ENCODE measurements at places on chromosomes 11 and 22.
A peak's percentile ranks its signal among the peaks of the same experiment; 100 is the strongest.

- peak; percentile 62 for DNase-seq
Observed at GRCh38 chr22:37498289-37498909, 12.2 kb upstream of the MFNG start.

- DNase-seq: no peak
Observed at GRCh38 chr11:9662273-9662672, 1.6 kb upstream of the SWAP70 start.

GRCh38 chr11:44906649-44907048 is 44.0 kb downstream of the TP53I11 start:
- no peak for DNase-seq

- DNase-seq: no peak
Observed at GRCh38 chr11:117395476-117395875, 67.8 kb downstream of the CEP164 start.

DNA sequence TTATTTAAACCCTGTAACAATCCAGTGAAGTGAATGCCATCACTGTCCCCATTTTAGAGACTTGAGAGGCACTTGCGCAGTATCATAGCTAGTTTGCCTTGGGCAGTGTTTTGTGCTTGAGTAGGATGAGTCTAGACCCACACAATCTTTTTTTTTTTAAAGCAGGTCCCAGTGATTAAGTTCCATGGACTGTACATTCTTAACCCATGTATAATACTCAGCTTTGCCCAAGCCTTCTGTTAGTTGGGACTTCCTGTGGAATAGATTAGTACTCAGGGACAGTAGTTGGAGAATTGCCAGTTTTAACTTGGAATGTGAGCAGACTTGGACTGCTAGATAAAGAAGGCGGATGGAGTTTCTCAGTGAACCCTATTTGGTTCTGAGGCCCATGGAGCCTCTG is 108.6 kb upstream of the RASSF10 start:
- DNase-seq: no peak

- no peak for DNase-seq
Observed at GRCh38 chr11:111878385-111878848, 548 bp downstream of the FDXACB1 start.

- no peak for DNase-seq
Observed at GRCh38 chr11:75982309-75982708, 167.3 kb downstream of the UVRAG start.

- DNase-seq: no peak
Observed at GRCh38 chr11:98766903-98767302, 253.8 kb upstream of the CNTN5 start.

- DNase-seq: no peak
Observed at GRCh38 chr11:95248666-95249467, 17.9 kb upstream of the SESN3 start.

GRCh38 chr11:47869544-47870393 is 21.6 kb upstream of the NUP160 start:
- no peak for DNase-seq

DNA sequence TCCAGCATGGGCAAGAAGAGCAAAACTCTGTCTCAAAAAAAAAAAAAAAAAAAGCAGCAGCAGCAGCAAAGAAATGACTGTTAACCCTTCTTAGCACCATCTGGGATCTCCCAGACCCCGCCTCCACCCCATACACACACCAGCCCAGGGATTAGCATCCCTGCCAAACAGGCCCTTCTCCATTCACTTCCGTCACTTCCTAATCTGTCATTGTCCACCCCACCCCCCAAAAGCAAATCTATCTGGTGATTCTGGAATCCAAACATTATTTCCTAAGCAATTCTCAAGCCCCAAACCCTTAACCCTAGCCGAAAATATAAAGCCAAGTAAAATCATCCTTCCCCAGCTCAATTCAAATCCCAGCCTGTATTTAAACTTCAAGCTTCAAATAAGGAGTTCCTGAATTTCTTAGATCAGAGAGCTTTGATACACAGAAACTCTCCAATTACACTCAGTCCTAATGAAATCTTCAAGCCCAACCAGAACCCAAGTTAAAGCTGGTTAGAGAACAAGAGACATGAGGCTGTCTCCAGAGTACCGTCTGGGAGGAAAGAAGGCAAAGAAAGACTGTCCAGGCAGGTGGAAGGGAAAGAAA is 6.0 kb upstream of the AHNAK start:
- DNase-seq: peak; percentile 33

- no peak for DNase-seq
Observed at GRCh38 chr11:112785719-112786118, 175.5 kb upstream of the NCAM1 start.

GRCh38 chr11:126414615-126415014 is 59.1 kb downstream of the ST3GAL4 start:
- no peak for DNase-seq

- no peak for DNase-seq
Observed at GRCh38 chr22:38638728-38639127, 17.5 kb downstream of the FAM227A start.

DNA sequence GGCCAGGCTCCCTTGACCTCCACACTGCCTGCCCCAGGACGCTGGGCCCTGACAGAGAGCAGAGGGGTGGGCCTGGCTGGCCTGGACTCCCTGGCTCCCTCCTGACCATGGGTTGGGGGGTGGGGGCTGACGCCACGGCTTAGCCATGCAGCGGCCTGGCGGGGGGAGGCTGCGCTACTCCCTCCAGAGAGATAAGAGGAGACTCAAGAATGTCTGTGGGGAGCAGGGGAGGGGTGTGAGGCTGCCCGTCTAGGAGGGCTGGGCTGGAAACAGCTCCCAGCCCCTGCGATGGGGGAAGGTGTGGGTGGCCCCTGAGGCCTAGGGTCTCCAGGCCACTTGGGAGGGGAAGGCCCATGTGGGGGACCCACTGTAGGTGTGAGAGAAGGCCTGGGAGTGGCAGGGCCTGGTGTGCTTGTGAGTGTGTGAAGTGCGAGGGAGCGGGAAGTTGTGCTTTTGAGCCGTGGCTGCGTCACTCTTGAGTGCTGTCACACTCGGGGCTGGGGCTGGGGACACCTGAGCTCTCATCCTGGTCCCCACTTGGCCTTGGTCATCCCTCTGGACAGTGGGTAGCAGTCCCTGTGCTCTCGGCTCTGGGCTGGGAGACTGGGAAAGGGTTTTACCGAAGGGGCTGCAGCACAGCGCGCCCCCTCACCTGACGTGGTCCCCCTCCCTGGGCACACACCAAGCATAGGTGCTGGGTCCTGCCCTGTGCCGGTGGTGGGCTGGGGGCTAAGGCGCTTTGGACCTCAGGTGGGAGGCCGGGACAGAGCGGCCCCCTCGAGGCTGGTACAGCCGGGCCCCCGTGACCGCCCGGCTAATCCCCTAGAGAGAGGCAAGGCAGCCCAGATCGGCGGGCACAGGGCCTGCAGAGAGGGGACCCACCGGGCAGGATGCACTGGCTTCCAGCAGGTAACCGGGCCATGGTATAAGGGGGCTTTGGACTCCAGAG is 2.4 kb downstream of the MYRF start:
- no peak for DNase-seq

DNA sequence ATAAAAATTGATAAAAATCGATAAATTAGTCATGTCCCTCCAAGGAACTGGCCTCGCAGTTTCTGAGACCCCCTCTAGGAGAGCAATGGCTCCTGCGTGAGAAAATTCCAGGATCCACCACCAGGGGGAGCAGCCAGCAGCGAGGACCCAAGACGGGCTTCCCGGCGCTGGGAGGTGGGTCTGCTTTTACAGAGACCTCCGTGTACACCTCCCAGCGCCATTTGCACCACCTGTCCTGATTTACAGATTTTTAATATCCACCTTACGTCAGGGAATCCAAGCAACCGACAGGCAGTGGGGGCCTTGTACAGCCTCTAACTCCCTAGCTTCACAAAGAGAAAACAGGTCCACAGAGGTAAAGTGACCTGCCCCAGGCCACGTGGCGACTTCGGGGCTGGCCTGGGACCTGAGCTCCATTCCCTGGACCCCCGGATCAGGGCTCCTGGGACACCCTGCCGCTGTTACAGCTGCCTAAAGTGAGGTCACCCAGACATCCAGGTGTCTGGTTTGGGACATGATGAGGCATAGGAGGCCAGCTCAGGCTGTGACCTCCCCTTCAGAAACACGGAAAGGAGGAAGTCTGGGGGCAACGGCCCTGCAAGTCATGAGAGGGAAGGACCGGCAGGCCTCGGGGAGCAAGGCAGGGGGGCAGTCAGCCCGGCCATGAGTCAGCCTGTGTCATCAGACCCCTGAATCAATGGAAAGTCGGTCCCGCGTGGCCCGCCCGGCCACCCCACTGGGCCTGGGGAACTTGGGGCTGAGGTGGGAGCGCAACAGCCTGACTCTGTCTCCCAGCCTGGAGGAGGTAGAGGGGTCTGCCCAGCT is 3.5 kb downstream of the OSM start:
- peak; percentile 86 for DNase-seq

DNA sequence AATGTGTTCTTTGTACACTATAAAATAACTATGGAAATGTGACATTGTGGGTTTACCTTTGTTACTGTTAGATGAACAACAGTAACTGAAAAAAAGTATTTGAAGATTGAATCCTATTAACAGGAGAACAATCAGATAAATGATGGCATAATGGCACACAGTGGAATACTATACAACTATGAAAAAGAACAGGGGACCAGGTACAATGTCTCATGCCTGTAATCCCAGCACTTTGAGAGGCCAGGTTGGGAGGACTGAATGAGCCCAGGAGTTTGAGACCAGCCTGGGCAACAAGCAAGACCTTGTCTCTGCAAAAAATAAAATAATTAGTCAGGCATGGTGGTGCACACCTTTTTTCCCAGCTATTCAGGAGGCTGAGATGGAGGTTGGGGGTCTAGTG is 14.4 kb upstream of the OSBP start:
- no peak for DNase-seq

- DNase-seq: no peak
Observed at GRCh38 chr11:128759597-128759996, 65.7 kb downstream of the FLI1 start.

DNA sequence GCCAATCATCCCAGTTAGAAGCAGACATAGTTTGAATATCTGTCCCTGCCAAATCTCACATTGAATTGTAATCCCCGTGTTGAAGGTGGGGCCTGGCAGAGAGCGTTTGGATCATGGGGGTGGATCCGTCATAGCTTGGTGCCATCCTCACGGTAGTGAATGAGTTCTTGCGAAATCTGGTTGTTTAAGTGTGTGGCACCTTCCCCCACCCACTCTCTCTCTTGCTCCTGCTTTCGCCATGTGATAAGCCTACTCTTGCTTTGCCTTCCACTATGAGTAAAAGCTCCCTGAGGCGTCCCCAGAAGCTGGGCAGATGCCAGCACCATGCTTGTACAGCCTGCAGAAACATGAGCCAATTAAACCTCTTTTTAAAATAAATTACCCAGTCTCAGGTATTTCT is 5.0 kb upstream of the CCDC81 start:
- no peak for DNase-seq

GRCh38 chr11:78208257-78209165 is 19.8 kb downstream of the USP35 start:
- no peak for DNase-seq

DNA sequence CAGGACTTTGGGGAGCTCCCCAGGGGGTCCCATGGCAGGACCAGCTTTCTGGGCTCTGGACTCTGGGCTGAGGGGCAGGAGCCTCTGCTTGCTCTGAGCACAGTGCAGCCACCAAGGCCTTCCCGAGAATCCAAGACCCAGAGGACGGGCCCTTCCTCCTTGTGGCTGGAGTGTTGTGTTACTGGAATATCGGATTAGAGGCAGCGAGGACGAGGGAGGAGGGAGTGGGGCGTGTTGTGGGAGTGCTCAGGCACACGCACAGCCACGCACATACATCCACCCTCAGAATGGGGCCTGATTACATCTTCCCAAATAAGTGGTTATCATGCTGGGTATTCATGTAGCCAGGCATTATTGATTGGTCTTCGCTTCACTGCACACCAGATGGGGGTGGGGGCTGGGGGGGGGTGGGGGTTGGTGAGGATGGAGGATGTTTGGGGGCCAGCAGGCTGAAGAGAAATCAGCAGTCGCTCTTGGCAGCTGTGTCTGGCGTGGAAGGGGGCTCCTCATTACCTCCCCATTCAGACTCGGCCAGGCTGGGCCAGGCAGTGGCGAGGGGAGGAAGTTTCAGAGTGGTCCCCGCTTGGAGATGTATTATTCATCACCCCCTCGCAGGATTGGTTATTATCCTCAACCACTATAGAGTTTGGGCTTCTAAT is 120.9 kb downstream of the ST3GAL4 start:
- DNase-seq: peak; percentile 61

GRCh38 chr11:21461701-21462100 is 731.2 kb upstream of the ANO5 start:
- no peak for DNase-seq

GRCh38 chr22:49655168-49655812 is 172.4 kb downstream of the BRD1 start:
- DNase-seq: no peak

DNA sequence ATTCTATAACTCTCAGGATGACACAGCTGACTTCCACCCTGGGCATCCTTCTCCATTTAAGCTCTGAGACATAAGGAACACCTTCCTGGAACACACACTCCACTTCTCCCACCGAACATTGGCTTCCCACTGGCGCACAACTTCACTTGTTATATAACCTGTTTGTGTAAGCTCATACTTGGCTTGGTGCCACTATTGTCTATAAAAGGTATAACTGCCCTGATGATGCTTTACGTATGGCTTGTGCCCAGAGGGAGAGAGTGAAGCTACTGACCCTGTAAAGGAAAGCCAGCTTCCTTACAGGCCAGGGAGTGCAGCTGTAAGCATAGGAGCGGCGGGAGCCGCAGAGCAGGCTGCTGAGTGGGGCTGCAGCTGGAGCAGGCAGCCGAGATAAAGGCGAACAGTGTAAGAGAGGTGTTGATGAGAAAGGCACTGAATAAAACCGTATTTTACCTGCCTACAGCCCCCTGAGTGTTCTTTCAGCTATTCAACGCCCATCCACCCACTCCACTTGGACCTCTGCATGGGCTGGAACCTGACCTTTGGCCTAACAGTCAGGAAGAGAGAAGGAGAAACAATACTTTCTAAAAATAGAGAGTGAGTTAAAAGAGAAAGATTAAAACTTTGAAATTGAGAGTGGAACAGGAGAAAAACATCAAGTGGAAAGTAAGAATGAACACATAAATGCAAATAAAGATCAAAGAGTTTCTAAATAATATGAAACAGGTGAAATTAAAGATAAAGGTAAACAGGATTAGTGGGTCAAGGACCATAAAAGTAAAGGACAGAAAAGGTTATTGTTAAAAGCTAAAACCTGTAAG is 252.1 kb upstream of the ARHGAP42 start:
- no peak for DNase-seq

DNA sequence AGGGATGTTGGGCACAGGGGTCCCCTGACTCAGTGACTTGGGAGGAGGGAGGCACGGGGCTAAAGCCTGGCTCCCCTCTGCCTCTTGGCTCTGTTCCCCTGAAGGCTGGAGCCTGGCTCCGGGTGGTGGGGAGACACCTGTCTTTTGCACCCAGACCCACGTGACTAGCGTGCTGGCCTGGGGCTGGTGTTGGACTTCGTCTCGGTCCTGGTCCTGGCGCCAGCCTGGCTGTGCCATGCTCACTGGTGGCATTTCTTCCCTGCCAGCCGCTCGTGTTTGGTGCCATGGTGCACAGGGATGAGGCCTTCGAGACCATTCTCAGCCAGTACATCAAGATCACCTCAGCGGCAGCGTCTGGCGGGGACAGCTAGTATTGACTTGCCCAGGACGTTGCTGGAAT is 56.7 kb downstream of the GRAMD4 start:
- DNase-seq: no peak

GRCh38 chr11:78045851-78046485 is 17.7 kb upstream of the THRSP start:
- DNase-seq: peak; percentile 92
